ENCODE measurements at places on chromosomes 2 and 18.

DNA sequence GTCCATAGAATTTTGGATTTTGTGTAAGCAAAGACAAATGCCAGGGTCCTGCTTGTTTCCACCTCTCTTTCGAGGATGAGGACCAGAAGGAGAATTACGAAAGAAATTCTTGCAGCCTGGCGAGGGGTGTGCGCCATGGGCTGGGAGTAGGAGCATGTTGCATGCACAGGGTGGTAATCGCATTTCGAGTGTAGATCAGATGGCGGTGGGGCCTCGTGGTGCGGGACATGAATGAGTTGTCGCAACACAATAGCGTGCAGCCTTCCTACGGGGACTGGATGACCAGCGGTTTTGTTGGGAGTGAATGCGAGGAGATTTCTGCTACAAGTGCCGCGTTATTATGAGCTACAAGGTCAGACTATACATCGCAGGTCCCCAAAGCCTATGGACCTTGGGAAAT is 4.2 kb upstream of the EN1 start:
- DNase-seq = no peak

DNA sequence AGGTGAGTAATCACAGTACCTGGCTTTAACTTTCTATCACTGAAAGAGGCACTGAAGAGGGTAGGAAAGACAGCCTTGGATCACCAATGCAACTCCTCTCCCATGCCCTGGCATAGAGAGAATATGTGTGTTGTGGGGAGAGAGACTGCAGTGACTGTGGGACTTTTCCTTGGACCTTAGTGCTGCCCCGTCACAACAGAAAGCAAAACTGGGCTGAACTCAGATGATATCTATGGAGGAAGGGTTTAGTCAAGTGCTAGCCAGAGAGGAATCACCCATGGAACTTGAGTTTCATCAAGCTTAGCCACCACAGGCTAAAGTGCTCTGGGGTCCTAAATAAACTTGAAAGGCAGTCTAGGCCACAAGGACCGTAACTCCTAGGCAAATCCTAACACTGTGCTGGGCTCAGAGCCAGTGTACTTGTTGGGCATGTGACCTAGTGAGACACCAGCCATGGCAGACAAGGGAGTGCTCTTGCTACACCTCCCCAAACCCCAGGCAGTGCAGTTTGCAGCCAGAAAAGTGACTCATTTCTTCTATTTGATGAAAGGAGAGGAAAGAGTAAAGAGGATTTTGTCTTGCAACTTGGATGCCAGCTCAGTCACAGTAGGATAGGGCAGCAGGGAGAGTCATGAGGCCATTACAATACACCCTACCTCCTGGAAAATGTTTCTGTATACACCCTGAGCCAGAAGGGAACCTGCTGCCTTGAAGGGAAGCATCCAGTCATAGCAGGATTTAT is 105.8 kb upstream of the SPOPL start:
- no peak for DNase-seq

GRCh38 chr2:158953926-158954763 is 14.3 kb upstream of the TANC1 start:
- no peak for DNase-seq

GRCh38 chr2:235263205-235264120 is 230.4 kb upstream of the AGAP1 start:
- DNase-seq = no peak

- DNase-seq = no peak
Measured at GRCh38 chr2:232319803-232320442, 58.6 kb upstream of the ALPP start.

Measured in WTC11 (cell line).